Esophagus squamous epithelium (tissue), 5 donors: ENCODE measurements at places on chromosomes 6 and 20.

GRCh38 chr6:12277386-12277785 lies 12.8 kb upstream of the EDN1 start:
- DNase-seq: no peak

GRCh38 chr6:33817489-33817888 lies 13.7 kb upstream of the MLN start:
- no peak for DNase-seq

DNA sequence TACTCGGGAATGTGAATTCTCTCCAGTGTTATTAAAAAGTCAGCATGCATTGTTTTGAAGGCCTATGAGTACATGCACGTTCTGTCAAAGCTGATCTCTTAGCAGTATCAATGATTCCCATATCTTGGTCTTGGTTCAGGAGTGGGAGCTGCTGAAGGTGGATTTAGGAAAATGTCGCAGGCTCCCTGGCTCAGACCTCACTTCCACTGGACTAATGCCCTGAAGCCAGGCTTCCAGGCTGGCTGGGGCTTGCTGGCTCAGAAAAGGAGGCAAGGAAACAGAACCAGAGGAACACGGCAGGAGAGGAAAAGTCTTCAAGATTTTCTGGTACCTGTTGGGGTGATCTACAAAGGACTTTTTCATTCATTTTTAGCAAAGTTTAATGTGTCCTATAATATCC lies 81.6 kb downstream of the OLIG3 start:
- DNase-seq: no peak

DNA sequence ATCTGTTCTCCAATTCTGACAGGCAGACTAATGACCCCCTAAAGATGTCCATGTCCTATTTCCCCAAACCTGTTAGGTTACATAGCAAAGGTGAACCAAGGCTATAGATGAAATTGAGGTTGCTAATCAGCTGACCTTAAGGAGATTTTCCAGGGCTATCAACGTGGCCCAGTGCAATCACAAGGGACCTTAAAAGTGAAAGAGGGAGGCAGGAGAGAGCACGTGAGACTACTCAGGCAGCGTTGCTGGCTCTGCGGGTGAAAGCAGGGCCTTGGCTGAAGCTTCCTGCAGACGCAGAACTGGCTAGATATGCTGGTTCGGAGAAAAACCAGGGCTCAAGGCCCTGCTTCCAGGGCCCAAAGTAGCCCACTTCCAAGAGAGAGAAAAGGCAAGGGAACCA lies 78.7 kb downstream of the NCOA7 start:
- DNase-seq: no peak

DNA sequence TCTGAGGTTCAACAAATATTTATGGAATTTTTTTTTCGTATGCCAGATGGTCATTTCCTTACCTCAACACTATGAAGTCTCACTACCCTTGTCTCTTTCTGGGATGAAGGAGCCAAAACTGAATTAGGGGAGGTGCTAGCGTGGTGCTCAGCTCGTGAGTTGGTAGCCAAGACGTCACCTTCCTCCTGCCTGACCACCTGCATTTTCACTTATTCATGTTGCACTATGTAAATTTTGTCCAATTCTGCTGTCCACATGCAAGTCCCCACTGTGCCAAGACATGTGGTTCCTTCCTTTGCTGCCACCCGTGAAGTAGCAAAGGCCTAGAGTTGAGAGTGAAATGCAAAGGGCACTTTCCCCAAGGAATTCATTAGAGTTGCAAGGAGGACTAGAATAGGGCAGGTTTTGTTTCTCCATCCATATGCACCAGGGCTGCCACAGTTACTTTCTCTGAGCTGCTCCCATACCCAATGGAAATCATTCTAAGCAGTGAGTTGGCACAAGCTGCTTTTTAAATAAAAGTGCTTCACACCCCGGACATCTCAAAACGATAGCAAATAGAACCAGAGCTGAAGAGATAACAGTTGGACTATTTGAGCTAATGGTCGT lies 591.3 kb upstream of the NOX3 start:
- DNase-seq: no peak

- no peak for DNase-seq
Observed at GRCh38 chr20:51700809-51701285, 67.3 kb downstream of the ATP9A start.

- no peak for DNase-seq
Observed at GRCh38 chr6:160013987-160014868, 45.3 kb downstream of the IGF2R start.

DNA sequence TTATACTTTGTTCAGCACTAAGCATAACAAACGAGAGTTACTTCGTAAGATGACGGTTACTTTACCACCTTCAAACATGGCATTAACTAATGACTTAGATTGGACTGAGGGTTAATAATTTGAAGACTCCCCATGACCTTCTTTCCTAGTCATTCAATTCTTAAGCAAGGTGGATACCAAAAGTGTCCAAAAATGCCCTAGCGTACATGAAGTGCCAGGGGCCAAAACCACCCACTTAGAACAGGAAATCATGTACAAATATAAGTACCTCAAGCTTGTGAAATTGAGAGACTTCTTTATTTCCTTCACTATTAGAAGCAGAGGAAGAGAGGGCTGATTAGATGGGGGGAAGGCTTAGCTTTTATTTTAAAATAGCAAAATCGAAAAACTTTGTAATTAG lies 166.4 kb downstream of the ATXN1 start:
- DNase-seq: no peak

DNA sequence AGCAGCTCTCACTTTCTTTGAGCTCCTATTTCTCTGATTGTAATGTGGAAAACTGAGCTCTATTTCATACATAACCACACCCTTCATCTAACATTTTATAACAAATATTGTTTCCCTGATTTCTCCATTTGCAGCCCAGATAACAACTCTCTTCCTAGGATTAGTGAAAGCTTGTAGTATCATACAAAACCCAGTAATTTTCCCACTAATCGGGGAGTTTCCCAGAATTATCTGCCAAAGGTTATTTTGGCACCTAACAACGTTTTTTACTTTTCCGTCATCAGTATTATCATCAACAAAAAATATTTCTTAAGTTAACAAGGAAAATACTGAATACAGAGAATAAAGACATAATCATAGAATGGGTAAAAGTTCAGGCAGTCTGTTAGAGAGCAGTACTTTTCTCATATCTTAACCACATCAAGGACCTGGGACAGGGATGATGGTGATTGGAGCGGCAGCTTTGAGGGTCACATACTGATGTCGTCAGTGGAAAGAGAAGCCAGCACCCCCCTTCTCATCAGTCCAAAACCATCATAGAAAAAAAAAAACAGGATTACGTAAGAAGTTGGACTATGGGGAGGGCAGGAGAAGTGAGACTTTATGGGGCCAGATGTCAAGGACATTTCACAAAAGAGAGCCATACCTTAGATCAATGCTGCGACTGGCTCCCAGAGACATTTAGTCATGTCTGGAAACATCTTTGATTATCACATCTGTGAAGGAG lies 166.1 kb upstream of the TNFAIP3 start:
- DNase-seq: no peak
